ENCODE measurements at places on chromosomes 7 and 10.

- no peak for DNase-seq
These were observed 317.4 kb upstream of the ZNF32 start for GRCh38 chr10:43965918-43966570.

DNA sequence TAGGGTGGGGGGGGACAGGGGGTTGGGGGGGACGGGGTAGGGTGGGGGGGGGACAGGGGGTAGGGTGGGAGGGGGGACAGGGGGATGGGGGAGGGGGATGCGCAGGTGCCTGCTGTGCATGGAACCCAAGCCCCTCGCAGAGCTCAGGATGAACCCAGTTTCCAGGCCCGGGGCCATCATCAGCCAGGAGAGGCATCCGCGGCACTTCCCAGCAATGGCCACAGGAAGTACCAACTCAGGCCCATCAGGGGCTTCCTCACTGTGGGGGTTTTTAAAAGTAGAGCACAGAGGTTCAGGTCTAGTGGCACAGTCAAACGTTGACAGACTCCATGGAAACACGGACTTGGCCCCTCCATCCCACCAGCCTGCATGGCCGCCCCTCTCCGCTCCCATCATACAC, 172.7 kb downstream of the DIP2C start:
- DNase-seq, result no peak

DNA sequence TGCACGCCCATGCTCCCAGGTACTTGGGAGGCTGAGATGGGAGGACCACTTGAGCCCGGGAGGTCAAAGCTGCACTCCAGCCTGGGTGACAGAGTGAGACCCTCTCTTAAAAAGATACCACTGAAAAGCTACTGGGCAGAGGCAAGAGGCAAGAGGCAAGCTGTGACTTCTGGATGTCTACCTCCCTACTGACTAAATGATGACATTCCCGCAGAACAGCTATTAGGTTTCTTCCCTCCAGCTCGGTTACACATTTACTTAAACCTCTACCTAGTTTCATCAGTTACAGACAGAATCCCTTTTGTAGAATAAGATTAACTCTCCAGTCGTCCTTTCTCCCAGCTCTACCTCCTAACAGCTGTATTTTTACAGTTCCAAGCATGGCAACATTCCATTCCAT, 21.2 kb downstream of the RHEB start:
- no peak for DNase-seq

DNA sequence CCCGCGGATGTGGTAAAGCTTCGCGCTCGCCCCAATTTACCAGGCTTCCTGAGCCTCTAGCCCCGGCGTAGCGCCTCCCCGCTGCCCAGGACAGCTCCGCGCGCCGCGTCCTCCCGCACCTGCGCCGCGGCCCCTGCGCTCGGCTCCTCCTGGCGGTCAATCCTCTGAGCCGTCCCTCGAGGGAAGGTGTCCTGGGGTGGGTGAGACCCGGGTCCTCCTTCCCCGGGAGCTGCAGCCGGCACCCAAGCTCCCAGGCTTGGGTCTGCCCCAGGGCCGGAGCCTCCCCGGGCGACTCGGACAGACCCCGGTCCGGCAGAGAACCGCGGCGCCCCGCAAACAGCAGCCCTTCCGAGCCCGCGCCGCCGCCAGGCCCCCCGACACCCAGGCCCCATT, 512 bp downstream of the OSBPL3 start:
- no peak for DNase-seq

DNA sequence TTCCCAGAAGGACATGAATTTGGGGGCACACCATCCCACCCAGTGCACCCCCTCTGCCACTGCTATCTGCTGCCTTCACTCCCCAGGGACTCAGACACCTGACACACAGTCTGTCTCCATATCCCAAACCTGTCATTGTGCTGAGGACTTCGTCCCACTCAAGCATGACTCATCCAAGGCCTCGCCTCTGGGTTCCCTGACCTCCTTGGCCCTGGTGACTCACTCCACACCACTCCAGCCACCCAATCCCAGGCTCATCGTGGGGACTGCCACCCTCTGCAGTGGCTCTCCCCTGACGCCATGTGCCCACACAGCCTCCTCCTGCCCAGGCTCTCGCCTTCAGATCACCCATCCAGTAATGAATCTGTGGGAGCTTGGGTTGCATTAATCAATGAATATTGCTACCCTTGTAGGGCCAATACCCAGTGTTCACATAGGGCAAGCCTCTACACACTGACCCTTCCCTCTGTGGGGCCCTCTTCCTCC, 6.6 kb upstream of the INSIG1 start:
- DNase-seq, result no peak

DNA sequence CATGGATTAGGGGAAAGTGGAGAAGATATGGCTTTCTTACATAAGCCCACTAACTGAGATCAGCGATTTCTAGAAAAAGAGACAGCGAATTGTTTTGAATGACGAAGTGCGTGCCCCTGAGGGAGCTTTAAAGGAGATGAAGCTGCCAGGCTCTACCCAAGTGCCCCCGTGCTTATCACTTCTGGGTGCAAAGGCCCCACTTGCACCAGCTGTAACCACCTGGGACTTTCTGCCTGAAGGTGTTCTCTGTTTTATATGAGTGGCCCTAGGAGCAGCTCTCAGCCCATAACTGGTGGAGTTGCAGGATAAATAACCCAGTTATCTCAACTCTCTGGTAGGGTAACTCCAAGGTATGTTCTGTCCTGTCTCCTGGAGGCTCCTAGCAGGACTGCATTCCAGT, 20.4 kb upstream of the CARD11 start:
- DNase-seq, result no peak

GRCh38 chr10:17989908-17990767, 38.4 kb downstream of the SLC39A12 start:
- DNase-seq, result no peak

GRCh38 chr7:25386311-25386744, 158.0 kb upstream of the NPVF start:
- no peak for DNase-seq

DNA sequence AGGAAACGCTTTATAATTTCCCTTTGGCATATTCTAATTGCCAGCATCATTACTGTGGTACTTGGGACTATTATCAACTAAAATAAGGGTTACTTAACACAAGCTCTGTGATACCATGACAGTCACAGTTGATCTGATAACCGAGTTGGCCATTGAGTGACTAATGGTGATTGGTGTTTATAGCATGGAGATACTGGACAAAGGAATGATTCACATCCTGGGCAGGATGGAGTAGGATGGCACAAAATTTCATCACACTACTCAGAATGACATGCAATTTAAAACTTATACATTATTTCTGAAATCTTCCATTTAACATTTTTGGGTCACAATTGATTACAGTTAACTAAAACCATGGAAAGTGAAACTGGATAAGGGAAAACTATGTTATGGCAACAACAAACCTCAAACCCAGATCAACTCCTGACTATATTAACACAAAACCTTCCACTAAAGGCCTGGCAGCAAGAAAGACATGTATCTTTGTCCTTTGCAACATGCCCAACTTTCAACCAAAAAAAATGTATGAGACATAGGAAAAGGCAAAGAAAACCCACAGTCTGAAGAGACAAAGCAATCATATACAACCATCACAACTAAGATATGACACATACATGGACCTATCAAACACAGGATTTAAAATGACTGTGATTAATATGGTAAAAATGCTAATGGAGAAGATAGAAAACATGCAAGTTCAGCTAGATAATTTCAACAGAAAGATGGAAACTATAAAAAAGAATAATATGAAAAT, 208.5 kb upstream of the NRP1 start:
- no peak for DNase-seq

GRCh38 chr10:122490268-122490667, 28.9 kb downstream of the HTRA1 start:
- DNase-seq, result no peak

GRCh38 chr7:153245809-153246208, 486.3 kb downstream of the ACTR3B start:
- DNase-seq, result no peak

GRCh38 chr10:111139567-111139966, 62.7 kb downstream of the ADRA2A start:
- no peak for DNase-seq

- DNase-seq, result no peak
These were observed 41.3 kb upstream of the FAM180A start for GRCh38 chr7:135789956-135790355.

GRCh38 chr7:74149603-74150002, 24.6 kb upstream of the EIF4H start:
- no peak for DNase-seq

DNA sequence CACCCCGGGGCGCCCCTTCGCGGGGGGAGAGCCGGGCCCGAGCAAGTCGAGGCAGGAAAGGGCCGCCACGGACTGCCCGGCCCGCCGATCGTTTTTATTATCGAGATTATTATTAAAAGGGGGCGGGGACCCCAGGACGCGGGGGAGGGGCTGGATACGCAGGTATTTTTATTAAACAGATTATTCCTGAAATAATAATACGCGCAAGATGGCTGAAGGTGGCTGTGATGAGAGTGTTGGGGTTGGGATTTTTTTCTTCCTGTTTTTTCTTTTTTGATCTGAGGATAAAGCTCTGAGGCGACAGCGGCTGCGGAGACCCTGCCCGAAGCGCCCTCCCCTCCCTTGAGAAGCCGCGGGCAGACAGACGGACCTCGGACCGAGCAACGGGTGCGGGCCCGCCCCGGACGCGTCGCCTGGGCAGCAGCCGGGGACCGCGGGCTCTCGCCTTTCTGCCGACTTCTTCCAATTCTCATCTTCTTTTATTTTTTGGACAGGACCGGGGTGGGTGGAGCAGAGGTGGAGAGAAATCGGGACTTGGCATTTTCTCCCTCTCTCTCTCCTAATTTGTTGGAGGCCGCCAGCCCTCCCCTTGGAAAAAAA, 1.4 kb upstream of the TRIM8 start:
- peak; percentile 70 for DNase-seq

- no peak for DNase-seq
These were observed 97.5 kb downstream of the UNCX start for GRCh38 chr7:1329966-1330800.

DNA sequence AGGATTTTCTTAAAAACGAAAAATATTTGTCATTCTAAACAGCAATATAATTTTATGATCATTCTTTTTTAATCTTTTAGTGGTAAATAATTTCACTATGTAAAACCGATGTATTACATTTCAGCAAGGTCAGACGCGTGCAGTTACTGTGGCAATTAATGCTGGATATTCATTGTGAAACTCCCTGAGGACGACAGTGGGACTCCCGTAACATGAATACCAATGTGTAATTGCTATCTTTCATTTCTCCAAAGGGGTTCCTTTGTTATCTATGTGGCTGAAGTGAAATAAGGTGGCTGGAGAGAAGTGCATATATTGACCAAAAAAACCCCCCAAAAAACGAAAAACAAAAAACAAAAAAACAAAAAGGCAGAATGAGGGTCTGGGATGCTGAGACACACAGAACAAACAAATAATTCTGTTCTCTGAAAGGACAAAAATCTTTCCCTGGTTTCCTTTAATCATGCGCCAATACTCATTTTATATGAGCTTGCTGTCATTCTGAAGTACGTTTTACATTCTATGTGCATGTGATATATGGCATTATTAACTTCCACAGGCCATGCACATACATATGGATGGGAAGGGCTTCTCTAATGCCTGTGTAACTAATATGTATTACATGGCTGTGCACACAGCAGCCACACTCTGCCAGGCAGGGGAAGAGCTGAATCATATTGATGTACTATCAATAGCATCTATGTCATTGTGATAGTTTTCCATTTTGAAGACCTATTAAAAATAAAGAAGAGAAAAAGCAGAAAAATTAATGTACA, 161.4 kb downstream of the RAPGEF5 start:
- DNase-seq, result no peak

GRCh38 chr7:45007106-45007505, 7.1 kb downstream of the CCM2 start:
- DNase-seq, result no peak

DNA sequence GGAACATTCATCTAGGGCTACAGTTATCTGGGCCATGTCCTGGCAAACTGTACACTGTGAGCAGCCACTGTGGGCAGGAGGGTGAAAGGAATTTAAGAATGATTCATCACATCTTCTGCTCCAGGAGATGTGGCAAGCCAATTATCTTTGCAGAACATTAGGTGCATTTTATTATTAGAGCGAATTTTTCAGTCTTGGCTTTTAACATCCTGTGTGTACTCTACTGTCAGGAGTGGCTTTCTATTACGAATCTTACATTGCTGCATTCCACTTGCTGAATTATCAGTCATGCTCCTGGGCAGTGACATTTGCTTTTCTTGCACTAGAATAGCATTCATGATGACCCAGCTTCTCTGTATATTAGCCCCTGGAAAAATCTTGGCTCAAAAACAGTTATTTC, 109.2 kb upstream of the TARP start:
- no peak for DNase-seq

DNA sequence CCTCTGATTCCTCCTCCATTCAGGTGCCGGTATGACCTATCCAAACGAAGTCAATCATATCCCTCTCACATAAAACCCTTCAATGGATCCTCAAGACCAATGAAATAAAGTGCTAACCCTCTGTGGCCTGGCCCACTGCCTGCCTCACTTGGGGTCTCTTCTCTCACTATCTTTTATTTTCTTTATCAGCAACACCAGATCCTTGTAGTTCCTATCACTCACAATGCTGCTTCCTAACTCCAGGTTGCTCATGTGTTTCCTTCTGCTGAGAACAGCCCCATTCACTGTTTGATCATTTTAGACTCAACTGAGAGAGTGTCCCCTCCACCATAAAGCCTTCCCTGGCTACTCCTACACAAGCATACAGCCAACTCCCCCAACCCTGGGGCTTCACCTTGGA, 180.6 kb downstream of the DOCK4 start:
- no peak for DNase-seq

DNA sequence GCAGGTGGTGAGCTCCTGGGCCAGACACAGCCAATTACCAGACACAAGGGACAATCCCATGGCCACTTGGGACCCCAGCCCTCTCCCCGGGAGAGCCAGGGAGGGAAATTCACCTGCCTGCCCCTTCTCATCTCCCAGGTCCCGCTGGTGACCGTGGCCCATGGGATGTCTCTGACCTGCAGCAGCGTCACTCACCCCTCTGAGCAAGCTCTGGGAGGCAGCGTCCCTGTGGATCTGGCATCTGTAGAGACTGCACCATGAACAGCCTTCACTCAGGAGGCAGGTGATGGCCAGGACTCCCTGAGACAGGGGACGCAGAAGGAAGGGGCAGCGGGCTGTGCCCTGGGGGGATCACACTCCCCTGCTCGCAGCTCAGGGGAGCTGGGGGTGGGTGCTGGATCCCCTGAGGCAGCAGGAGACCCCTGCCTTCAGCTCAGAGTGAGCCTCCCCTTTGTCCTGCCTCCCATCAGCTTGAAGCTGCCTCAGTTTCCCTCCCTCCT, 90.8 kb downstream of the FOXL3 start:
- no peak for DNase-seq

Measured in Kasumi-1 (cell line).